ENCODE measurements at places on chromosomes 4 and X.

GRCh38 chr4:177064116-177064515 is 245.6 kb upstream of the NEIL3 start:
- DNase-seq, result no peak

- no peak for DNase-seq
Measured at GRCh38 chrX:100600758-100601157, 16.0 kb downstream of the TNMD start.

GRCh38 chr4:83855044-83855443 is 319.1 kb downstream of the GPAT3 start:
- DNase-seq, result no peak

- DNase-seq, result no peak
Measured at GRCh38 chr4:23828020-23828715, 61.7 kb downstream of the PPARGC1A start.

DNA sequence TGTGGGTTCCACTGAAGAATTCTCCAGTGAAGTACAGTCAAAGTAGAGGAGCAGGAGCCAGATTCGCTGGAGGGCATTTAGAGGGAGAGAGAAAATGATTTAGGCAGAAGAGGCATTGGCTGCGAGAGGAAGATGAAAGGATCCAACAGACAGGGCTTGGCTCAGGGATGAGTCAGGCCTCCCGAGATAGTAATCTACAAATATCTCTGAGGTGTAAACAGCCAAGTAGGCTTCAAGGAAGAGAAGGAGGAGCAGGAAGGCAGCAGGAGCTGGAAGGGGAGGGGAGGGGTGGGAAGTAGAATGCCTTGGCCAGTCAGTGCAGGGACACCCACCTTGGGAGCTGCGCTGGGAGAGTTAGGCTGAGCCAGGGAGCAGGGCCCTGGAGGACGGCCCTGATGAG is 55.5 kb downstream of the PJA1 start:
- no peak for DNase-seq

GRCh38 chr4:169900241-169900845 is 125.9 kb downstream of the MFAP3L start:
- no peak for DNase-seq

DNA sequence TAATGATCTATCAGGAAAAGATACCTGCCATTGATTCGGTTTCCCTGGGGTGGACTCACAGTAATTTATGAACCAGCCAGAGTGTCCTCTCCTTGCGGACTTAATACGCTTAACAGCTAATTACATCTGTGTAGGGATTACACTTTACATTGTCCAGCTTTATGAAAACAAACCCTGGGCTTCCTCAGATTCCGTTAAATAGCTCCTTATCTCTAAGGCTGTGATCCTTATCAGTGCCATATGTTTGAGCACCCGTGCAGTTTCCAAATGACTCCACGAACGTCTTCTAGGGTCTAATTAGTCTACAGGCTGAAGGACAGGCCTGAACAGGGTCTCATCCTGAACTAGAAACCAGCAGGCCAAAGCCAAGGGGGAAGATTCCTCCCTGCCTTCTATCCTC is 56.9 kb downstream of the KDR start:
- DNase-seq, result no peak

DNA sequence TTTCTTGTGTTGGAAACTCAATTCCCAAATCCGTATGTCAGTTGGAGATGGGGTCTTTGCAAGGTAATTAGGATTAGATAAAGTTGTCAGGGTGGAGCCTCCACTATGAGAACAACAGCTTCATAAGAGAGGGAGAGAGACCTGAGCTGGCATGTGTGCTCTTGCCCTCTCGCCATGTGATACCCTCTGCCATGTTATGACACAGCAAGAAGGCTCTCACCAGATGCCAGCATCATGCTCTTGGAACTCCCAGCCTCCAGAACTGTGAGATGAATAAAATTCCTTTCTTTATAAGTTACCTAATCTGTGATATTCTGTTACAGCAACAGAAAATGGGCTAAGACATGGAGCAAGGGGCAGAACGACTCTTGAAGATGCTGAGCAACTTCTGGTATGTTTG is 201.9 kb upstream of the BOD1L1 start:
- DNase-seq, result no peak

- DNase-seq, result no peak
Measured at GRCh38 chr4:20658456-20658855, 41.8 kb upstream of the PACRGL start.

- no peak for DNase-seq
Measured at GRCh38 chrX:131544218-131544617, 344 bp downstream of the OR13H1 start.

DNA sequence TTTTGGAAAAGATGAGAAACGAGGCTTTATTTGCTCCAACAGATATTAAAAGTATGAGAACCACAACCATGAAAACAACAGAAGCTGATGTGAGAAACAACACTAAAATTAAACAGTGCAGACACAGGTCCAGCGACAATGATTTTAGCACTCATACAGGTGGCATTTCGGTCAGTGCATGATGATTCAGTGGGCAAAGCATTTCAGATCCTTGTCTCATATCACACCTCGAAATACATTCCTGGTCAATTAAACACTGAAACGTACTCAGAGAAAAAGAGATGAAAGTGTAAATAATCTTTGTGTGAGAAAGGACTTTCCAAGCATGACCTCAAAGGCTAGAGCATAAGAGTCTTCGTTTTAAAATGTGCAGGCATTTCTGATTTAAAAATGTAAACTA is 85.2 kb downstream of the ACOX3 start:
- no peak for DNase-seq

DNA sequence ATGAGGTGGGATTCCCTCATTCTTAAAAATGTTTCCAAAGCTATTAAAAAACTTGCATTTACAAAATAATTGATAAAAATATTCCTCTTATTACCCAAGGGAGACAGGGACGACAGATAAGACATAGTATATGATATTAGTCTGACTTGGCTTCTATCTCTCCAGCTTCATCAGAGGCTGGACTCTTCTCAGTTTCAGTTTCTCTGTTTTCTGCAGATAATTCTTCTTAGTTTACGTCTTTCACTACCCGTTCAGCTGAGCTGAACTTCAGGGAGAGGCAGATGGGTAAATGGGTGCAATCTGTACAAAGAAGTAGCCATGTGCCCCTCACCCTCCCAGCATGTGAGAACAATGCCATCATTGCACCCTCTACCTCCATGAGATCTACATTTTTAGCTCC is 214.0 kb upstream of the SLIT2 start:
- DNase-seq, result no peak

DNA sequence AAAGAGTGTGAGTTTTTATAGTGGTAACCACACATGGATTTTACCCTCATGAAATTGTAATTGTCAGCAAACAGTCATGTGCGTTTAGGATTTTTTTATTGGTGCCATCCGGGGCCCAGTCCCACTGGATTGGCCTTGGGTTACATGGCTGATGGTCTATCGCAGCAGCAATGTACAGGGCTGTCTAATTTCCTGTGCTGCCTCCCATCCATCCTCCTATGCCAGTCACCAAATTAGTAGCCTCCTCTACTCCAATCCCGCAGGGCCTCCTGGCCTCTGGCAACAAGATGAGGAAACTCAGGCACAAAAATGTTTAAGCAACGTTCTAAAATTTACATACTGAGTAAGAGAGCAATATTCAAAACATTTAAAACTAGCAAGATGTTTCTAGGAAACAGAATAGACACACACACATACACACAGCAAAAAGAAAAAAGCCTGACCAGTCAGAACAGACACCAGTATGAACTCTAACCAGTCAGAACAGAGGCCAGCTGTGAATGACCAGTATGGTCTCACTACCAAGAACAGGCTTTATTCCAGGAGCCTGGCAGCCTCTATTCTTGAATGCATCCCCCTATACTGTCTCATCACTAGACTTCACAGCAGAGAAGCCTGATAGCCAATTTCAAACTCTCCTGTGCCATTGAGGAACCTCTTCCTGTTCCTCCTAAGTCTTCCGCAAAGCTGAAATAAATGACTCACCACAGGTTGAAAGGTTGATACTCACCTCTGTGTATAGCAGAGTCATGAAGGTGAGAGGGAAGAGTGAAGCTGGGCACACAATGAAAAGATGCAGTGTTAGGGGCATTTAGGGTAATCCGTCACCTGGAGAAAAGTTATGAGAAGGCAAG is 42.6 kb downstream of the CHRNA9 start:
- no peak for DNase-seq

GRCh38 chr4:52780206-52780605 is 29.0 kb upstream of the ERVMER34-1 start:
- no peak for DNase-seq

- DNase-seq, result no peak
Measured at GRCh38 chrX:24646745-24647182, 383 bp downstream of the PCYT1B start.

- no peak for DNase-seq
Measured at GRCh38 chrX:40087425-40088298, 10.1 kb downstream of the BCOR start.

- DNase-seq, result no peak
Measured at GRCh38 chr4:81217779-81218178, 2.8 kb upstream of the PRKG2 start.

DNA sequence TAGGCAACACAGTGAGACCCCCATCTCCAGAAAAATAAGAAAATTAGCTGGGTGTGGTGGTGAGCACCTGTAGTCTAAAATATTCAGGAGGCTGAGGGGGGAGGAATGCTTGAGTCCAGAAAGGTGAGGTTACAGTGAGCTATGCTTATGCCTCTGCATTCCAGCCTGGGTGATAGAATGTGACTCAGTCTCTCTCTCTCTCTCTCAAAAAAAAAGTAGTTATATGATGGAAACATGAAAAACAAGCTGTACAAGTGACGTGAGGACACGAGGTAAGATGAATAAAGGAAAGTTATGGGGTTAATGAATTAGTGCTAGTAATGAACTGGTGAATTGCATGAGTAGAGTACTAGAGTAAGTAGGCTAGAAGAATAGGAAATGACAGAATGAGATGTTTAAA is 21.8 kb upstream of the CAMK2D start:
- DNase-seq, result no peak

DNA sequence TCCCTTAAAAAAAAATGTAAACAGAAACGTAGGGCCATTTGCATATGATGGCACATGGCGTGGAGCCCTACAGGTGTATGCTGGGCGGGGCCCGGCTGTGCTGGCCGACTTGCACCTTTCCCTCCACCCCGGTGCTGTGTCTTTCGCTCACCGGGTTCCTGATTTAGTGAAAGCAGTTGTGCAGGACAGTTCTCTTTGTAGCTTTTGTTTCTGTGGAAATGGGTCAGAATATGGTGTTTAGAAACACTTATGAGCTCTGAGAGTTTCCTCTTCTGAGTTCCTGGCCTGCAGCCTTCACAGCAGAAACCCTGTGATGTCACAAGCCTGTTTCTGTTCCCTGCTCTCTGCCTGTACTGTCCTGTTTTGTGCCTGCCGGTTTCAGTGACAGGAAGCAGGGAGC is 22.5 kb upstream of the MSANTD1 start:
- DNase-seq, result no peak

DNA sequence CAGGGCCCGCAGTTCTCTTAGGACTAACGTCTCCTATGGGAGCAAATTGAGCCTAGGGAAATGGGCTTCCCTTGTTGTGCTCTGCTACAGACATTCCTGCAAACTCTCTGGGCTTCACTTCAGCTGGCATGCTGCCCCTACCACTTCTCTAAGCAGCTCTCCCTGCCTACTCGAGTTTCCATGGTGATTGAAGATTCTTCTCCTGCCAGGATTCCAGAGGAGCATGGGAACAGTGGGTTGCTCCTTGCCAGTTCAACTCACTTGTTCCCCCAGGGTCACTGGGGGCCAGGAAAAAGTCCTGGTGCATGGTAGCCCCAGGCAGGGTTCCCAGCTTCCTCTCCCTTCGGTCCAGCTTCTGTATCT is 21.1 kb upstream of the WDR17 start:
- no peak for DNase-seq

- DNase-seq, result no peak
Measured at GRCh38 chr4:10783351-10783750, 98.8 kb upstream of the CLNK start.

- peak; percentile 50 for DNase-seq
Measured at GRCh38 chrX:13005661-13006473, 31.0 kb downstream of the TMSB4X start.

GRCh38 chrX:144681501-144681900 is 565.8 kb upstream of the SPANXN1 start:
- DNase-seq, result no peak

DNA sequence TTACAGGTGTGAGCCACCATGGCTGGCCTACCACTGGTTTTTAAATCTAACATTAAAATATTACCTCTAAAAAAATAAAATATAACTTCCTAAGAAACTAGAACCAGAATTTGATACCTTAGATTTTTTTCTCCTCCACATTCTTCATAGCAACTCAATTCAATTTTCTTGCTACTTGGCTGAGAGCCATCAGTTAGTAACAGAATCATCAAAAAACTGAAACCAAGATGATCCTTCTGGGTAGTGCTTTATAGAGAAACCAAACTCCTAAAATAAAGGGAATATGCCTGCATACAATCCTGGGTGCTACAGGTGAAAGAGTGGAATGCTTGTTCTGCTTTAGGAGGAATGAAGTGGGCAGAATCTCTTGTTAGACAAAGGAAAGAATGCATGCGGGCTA is 64.4 kb downstream of the RPS3A start:
- no peak for DNase-seq

- no peak for DNase-seq
Measured at GRCh38 chr4:161595230-161595771, 568.5 kb downstream of the FSTL5 start.

DNA sequence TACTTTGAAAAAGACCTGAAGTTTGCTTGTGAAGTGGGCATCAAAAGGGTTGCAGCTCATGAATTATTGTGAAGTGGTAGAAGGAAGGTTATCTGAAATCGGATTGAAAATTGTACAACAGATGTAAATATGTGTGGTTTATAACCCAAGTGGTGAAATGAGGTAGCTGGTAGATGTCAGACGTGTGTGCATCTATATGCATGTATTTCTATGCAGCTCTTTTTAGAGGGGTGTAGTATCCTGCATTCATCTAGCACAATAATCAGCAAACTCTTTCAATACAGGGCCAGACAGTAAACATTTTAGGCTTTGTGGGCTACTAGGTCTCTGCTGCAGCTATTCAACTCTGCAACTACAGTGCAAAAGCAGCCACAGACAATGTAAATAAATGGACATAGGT is 9.4 kb downstream of the ATRX start:
- DNase-seq, result no peak

DNA sequence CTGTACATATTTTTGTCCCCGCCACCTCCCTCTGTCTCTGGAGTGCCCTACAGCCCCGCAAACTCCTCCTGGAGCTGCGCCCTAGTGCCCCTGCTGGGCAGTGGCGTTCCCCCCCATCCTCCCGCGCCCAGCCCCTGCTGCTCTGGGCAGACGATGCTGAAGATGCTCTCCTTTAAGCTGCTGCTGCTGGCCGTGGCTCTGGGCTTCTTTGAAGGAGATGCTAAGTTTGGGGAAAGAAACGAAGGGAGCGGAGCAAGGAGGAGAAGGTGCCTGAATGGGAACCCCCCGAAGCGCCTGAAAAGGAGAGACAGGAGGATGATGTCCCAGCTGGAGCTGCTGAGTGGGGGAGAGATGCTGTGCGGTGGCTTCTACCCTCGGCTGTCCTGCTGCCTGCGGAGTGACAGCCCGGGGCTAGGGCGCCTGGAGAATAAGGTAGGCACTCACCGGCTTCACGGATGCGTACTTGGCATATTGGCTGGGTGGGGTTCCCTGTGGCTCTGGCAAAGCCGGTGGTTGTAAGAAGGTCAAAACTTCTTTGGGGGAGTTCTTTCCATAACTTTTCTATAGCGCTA is 653 bp downstream of the HHIP start:
- peak; percentile 22 for DNase-seq

Measured in GM13976 (cell line).